ENCODE measurements at places on chromosomes 2 and 18.

GRCh38 chr2:109563288-109563687 is 50.5 kb downstream of the SEPTIN10 start:
- DNase-seq = no peak

- DNase-seq = no peak
These were observed 1.5 kb downstream of the SLC39A10 start for GRCh38 chr2:195658541-195658890.

GRCh38 chr18:70135604-70136003 is 69.9 kb downstream of the RTTN start:
- DNase-seq = no peak

- no peak for DNase-seq
These were observed 156.1 kb upstream of the CYRIA start for GRCh38 chr2:16821692-16822091.

GRCh38 chr2:164287056-164287455 is 334.2 kb downstream of the GRB14 start:
- DNase-seq = no peak

Measured in GM13977 (cell line).